ENCODE measurements at places on chromosomes 11 and 22. TPM values are rescaled to one million over a fixed set of nuclear protein-coding genes. Genes with fewer than 3 reads are reported as not detected.

Gene SCARF2
- 1.2 TPM for polyA plus RNA-seq

- DNase-seq: no peak
These were observed 494.6 kb upstream of the FAT3 start for GRCh38 chr11:91730057-91730456.

DNA sequence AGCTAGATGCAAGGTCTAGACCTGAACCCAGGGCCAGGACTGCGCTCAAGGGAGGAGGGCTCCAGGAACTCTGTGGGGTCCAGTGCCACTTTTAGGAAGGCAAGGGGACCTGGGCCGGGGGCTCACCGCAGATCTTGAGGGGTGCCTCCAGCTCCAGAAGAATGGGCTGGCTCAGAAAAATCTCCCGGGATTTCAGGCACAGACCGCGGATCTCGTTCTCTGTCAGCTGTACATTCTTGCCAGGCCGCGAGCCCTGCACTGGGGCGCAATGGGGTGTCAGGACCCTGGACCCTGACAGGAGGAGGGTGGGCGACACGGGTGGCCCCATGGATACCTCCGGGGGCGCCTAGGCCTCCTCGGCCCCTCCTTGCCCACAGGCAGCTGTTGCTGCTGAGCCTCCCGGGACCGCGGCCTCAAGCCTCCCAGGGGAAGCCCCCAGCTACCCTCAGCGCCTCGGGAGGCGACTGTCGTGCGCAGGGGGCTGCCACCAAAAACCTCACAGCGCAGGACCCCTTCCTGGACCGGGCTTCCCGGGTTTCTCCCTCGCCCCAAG lies 640 bp downstream of the PPP1CA start:
- DNase-seq: no peak

DNA sequence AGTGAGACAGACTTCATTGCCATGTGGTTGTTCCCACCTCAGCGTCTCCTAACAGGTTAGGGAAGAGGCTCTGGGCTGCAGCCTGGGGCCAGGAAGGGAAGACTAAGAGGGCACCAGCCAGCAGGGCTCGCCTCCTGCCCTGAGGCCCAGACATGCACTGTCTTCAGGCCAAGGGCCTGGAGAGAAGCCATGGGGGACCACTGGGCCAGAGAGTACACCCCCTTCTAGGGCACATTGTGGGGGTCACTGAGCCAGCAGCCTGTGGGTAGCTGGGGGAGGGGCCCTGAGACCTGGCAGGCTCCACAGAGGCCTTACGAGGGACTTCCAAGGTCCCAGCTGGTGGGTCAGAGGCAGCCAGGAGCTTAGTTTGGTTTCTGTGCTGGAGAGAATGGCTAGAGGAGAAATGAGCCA lies 25.0 kb upstream of the MYRF start:
- DNase-seq: no peak
